ENCODE measurements at places on chromosomes 16 and 17.
A peak's percentile ranks its signal among the peaks of the same experiment; 100 is the strongest.

GRCh38 chr16:15041271-15042004 is 14.4 kb downstream of the NTAN1 start:
- no peak for DNase-seq

- DNase-seq = no peak
Measured at GRCh38 chr16:16158741-16159374, 64.4 kb downstream of the ABCC6 start.

- no peak for DNase-seq
Measured at GRCh38 chr17:80264205-80265075, 3.8 kb downstream of the RNF213 start.

DNA sequence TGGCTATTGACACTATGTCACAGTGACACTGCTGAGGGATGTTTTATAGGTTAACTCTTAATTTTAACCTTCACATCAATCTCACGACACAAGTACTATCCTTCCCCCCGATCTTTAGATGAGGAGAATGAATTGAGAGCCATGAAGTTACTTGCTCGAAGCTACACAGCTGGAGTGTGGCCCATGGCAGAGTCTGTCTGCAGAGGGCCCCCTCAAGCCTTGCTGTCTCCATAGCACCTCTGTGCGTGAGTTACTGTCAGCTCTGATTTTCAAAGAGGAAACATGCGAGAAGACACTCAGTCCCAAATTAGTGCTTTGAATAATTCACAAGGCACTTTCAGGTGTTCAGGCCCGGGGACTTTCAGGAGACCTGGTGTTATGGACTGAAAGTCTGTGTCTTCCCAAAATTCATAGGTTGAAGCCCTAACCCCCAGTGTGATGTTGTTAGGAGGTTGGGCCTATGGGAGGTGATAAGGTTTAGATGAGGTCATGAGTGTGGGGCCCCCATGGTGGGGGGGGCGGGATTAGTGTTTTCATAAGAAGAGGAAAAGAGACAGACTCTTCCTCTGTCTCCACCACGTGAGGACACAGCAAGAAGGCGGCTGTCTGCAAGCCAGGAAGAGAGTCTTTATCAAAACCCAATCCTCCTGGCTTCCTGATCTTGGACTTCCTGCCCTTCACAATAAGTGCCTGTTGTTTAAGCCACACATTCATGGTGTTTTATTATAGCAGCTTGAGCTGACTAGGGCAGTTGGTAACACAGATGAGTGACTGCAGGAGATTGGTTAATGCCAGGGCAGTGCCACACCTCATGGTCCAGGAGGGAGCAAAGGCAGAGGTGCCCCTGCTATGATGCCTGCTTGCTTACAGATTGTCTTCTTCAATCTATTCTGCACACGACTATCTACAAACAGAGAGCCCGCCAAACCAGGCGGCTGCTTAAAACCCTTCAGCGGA is 281.8 kb downstream of the HAPSTR1 start:
- DNase-seq = no peak

- DNase-seq = peak; percentile 96
Measured at GRCh38 chr17:386141-386876, 33.7 kb upstream of the RPH3AL start.

DNA sequence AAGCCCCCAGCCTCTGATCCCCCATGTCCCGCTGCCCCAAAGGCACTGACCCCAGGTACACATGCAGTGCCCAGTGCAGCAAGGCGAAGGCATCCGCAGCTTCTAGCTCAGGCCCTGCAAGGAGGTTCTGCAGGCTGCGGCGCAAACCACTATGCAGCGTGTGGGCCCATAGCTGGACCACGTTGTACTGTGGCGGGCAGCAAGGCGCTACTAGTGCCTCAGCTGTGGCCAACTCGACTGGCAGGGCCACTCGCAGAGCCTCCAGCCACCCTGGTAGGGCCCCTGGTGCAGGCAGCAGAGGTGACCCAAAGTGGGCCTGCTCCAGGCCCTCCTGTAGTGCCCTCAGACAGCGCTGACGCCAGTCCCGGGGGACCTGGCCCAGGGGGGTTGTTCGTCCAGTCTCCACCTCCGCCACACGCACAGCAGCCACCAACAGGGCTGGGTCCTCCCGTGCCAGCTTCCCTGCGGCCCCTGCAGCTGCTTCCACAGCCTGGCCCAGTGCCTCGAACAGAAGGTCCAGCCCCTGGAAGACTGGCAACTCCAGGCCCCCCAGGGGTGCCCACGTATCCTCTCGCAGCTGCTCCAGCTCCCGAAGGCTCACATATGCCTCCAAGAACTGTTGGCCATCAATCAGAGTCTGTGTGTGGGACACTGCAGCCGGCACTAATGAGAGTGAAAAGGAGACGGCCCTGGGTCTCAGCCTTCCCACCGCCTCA is 2.6 kb downstream of the EXOC3L1 start:
- DNase-seq = no peak

DNA sequence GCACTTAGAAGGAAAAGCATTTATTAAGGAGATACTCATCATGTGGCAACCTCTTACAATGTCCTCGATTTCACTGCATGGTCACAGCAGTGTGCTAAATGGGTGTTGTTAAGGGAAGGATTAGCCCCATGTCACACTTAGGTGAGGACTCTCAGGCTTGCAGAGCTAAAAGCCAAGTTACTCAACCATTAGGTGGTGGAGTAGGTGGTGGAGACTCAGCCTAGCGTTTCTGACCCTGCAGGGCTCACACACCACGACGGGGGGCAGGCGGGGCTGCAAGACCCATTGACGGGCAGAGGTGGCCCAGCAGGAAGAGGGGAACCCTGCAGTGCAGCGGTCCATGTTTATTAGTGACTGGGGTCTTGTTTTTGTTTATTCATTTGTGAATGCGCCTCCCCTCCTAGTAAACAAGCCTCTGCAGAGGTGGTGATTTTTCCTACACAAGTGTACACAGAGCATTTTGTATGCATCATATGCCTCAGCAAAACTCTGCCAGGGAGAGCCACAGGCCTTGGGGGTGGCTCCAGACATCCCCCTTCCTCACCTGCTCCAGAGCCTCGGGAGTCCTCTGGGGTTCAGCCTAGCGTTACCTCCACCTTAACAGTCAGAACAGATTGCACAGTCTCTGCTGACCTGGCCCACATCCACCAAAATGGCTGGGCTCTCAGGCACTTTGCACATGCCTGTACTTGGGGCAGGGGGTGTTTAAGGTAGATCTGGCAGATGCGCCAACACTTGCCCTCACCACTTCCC is 216.7 kb downstream of the C16orf95 start:
- no peak for DNase-seq

- no peak for DNase-seq
Measured at GRCh38 chr16:11403534-11403795, 58.2 kb downstream of the RMI2 start.

GRCh38 chr16:69863401-69864281 is 87.5 kb upstream of the CLEC18A start:
- DNase-seq = no peak

GRCh38 chr17:36949461-36949927 is 740 bp downstream of the AATF start:
- no peak for DNase-seq

DNA sequence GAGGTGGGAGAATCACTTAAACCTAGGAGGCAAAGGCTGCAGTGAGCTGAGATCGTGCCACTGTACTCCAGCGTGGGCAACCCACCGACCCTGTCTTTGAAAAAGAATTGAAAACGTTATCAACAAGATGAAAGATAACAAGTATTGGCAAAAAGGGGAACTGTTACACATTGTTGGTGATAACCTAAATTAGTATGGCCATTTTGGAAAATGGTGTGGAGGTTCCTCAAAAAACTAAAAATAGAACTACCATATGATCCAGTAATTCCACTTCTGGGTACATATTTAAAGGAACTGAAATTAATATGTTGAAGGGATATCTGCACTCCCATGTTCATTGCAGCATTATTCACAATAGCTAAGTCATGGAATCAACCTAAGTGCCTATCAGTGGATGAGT is 61.0 kb downstream of the ABHD15 start:
- no peak for DNase-seq

- no peak for DNase-seq
Measured at GRCh38 chr17:53353919-53354351, 468.8 kb upstream of the KIF2B start.

DNA sequence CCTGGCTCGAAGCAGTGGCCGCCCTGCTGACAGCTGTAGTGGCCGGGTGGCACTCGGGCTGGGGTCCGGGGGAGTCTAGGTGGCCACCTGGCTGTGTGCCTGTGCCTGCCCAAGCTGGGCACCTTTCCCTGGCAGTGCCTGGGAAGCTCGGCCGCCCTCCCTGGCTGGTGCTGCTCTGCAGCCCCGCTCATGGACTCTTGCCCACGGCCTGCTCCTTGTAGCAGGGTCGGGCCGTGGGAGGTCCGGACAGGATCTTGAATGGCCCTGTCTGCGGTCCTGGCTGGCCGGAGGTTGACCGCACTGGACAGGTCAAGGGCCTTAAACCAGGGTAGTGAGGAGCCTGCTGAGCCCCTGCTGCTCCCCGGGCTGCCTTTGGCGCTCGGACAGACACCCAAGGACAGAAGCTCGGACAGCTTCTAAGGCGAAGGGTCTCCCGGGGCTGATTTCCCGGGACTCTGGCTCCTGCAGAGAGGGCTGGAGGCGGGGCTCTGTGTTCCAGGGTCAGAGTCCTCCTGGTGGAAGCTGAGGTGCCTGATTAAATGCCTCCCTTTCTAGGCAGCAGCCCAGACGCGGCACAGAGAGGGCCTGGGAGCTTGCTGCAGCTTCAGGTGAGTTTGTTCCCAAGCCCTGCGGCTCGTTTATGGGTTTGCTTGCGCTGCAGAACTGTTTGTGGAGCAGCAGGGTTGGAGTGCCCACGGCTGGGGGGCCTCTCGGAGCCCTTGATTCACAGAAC is 6.0 kb downstream of the CAPN15 start:
- DNase-seq = no peak

DNA sequence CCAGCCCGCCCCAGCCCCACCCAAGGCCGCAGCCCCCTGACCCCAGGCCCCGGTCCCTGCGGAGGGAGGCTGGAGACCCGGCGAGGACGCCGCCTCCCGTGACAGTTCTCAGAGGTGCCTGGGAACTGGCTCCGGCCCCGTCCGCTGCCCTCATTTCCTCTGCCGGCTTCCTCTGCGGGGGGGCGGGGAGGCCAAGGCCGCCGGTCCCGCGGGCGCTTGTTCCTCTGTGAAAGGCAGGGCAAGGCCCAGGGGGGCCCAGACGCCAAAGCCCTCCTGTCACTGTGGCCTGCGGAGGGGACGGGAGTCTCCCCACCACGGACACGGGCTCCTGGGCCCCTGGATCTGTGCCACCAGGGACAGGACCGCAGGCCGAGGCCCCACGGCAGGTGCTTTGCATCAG is 5.0 kb upstream of the PVALEF start:
- no peak for DNase-seq

- no peak for DNase-seq
Measured at GRCh38 chr16:20944861-20945574, 44.4 kb downstream of the LYRM1 start.

GRCh38 chr16:66588981-66589713 is 9.9 kb downstream of the CMTM2 start:
- peak; percentile 82 for DNase-seq

GRCh38 chr17:76597156-76598003 is 11.7 kb upstream of the ST6GALNAC2 start:
- no peak for DNase-seq

DNA sequence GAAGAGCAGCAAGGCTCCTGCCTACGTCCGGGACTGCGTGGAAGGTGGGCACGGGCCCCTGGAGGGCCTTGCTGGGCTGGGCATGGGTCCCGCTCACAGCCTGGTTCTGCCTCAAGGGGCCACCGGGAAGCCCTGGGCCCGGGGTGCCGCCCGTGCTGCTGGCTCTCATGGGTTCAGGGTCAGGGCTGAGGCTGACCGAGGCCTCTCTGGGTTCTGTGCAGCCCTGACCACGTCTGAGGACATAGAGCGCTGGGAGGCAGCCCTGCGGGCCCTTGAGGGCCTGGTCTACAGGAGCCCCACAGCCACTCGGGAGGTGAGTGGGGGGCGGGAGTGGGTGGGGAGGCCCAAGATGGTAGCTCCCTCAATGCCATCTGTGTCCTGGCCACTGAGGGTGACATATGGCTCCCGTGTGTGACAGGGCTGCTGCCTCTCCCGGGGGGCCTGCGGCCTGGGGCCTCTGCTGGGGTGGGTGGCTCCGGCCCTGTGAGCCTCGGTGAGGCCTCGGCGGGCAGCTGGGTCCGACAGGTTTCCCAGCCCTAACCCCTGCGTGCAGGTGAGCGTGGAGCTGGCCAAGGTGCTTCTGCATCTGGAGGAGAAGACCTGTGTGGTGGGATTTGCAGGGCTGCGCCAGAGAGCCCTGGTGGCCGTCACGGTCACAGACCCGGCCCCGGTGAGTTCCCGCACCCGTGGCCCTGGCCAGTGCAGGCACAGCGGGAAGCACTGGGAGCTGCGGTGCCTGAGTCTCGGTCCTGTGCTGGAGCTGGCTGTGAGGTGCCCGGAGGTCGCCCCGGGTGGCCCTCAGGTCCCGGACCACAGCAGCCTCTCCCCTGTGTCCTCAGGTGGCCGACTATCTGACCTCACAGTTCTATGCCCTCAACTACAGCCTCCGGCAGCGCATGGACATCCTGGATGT is 9.2 kb downstream of the TELO2 start:
- DNase-seq = no peak

DNA sequence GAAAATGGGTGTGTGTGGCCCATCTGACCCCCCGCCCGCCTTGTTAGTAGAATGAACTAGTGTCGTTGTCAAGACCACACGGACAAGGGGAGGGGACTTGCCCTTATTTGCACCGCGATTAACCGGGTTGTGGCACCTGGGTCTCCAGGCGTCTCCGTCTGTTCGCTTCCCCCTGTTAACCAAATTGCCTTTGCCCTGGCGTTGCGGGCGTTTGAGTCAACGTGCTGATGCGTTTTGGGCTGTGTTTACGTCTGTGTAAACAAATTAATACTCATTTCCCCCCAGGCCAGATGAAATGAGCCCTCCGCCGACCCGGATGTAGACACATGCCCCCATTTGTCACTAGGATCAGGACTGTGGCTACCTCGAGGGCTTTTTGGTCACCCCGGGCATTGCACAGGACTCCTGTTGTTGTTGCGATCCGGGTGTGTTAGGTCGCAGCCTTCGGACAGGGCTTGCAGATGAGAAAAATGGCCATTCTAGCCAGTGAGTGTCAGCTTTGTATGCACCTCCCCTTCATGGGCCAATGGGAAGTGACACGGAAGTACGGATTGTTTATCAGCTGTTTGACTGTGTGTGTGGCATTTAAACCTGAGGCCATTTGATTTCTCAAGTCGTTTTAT is 906 bp downstream of the RBL2 start:
- DNase-seq = peak; percentile 88

All from GM20000 (cell line).